ENCODE measurements at places on chromosomes 2 and 18.

- DNase-seq: no peak
Observed at GRCh38 chr18:78781601-78781960, 198.0 kb upstream of the SALL3 start.

DNA sequence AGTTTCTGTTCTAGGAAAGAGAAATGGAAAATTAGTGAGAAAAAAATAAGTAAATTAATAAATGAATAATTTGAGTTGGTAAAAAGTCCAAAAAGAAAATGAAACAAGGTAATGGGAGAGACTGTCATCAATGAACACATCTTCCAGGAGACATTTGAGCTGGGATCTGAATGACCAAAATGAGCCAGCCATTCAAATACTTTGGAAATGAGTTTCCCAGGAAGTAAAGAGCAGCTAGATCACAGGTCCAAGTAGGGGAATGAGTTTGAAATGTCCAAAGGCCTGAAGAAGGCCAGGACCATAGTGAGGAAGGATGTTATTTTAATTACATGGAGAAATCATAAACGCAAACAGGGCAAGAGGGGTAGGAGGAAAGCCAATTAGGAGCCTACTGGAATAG, 6.6 kb upstream of the DNAH7 start:
- DNase-seq: no peak

DNA sequence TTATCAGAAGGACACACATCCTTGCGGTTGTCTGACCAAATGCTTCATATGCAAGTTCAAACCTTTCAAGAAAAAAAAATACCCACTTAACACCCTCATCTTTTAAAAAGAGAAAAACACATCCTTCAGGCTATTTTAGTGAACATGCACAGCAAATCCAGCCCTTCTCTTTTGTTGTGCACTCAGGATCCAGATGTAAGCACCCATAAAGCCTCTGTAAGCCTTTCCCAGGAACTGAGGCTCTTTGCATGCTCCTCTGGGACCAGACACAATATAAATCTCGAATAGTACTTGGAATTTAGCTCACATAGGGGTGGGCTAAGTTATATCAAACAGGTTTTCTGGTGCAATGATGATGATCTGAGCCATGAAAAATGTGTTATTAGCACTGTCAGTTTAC, 308.8 kb upstream of the FAM98A start:
- DNase-seq: no peak

- peak; percentile 68 for DNase-seq
Observed at GRCh38 chr2:75200140-75201096, 1.1 kb upstream of the TACR1 start.

- no peak for DNase-seq
Observed at GRCh38 chr2:112310906-112311305, 35.5 kb downstream of the ZC3H6 start.

GRCh38 chr2:65425276-65425675, 7.1 kb downstream of the SPRED2 start:
- DNase-seq: no peak

DNA sequence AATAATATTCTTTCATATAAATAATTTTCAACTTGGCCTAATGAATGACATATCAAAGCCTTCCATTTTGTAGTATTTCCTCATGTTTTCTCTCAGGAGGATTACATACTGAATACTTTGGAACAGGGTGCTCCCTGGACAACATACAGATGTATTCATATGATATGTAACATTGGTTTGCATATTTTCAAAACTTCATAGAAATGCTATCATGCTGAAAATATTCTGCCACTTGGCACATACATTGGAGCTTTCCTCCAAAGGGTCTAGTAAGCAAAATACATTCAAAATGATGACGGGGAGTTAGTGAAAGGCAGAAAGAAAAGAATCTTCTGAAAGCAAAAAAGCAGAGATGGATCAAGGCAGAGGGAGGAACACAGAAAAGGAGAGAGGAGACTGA, 38.1 kb upstream of the RTN4 start:
- DNase-seq: no peak

- no peak for DNase-seq
Observed at GRCh38 chr18:32759611-32760167, 13.1 kb downstream of the KLHL14 start.

- no peak for DNase-seq
Observed at GRCh38 chr2:20917719-20918572, 95.0 kb upstream of the LDAH start.

DNA sequence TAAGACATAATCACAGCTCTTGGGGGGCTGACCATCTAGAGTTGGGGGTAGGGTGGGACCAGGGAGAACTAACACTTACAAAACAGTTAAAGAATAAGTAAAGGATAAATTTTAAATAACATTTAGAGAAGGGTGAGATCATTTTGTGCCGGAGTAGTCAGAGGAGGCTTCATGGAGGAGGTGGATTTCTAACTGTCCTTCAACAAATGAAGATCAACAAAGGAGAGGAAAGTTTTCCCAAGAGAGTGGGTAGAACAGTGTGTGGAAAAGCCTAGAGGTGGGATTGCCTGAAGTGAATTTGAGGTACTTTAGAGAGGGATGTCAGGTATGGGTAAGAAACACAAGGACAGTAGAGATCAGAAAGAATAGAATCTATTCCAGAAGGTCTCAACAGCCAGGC, 7.3 kb downstream of the PROKR1 start:
- no peak for DNase-seq

DNA sequence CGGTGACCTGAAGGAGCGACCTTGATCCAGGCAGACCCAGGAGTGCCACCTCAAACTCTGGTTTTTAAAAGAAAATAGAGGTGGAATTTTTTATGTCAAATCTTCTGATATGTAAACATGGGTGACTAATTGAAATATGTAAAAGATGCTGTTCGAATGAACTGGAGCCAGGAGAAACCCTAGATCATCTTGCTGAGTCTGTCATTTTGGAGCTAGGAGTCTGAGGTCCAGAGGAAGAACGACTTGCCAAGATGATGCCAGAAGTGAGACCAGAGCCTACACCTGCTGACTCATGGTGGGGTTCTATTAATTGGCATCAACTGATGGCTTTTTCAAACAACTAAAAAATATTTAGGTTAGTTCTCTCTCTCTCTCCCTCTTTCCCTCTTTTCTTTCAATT, 74.1 kb downstream of the ACAA2 start:
- no peak for DNase-seq

- no peak for DNase-seq
Observed at GRCh38 chr2:238593236-238593635, 166.5 kb downstream of the ASB1 start.

DNA sequence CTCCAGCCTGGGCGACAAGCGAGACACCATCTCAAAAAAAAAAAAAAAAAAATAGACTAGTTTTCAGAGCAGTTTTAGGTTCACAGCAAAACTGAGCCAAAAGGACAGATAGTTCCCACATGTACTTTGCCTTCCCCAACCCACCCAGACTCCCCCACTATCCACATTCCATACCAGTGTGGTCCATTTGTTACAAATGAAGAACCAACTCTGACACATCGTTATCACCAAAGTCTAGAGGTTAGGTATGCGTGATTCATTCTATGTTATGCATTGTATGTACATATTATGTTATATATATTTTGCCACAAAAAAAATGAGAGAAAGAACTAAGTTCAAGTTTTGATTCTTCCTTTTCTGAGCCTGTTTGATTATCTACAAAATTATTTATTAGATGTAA, 3.5 kb downstream of the DUSP11 start:
- DNase-seq: no peak

- no peak for DNase-seq
Observed at GRCh38 chr18:76524900-76525698, 30.1 kb upstream of the ZNF516 start.
